ENCODE measurements at places on chromosomes 4 and X. TPM values are rescaled to one million over a fixed set of nuclear protein-coding genes. Genes with fewer than 3 reads are reported as not detected.

Gene TMLHE
- total RNA-seq: 17.9 TPM

Gene FHL1
- total RNA-seq: 8,069 TPM

Gene SYP
- total RNA-seq: 0.15 TPM

Gene GPR78
- not detected for total RNA-seq

Gene MAGEA1
- total RNA-seq: not detected

Gene ARHGAP36
- 0.95 TPM for total RNA-seq

Gene TXK
- total RNA-seq: 0.66 TPM

Gene VSIG4
- total RNA-seq: 20.5 TPM

Gene MECP2
- total RNA-seq: 42.8 TPM

Gene PDGFRA
- total RNA-seq: 20.6 TPM

Gene KLHL4
- 0.25 TPM for total RNA-seq

Gene KLF8
- total RNA-seq: 2.5 TPM

Gene C1QTNF7
- 11.6 TPM for total RNA-seq

Data from gastrocnemius medialis (tissue), 4 donors.